ENCODE measurements at places on chromosomes 5 and 9. TPM values are rescaled to one million over a fixed set of nuclear protein-coding genes. Genes with fewer than 3 reads are reported as not detected.

GRCh38 chr5:90932052-90932699 is 373.6 kb downstream of the ADGRV1 start:
- no peaks in the 10 kb centered on the region for H3K4me1 ChIP-seq
- no peak overlapping the region for H3K4me3 ChIP-seq
- H3K27me3 ChIP-seq: no peaks in the 10 kb centered on the region
- H3K36me3 ChIP-seq: no peaks in the 10 kb centered on the region

The CDC20B gene
- polyA plus RNA-seq: 0.78 TPM

The RPP25L gene
- polyA plus RNA-seq: 25.0 TPM

- no peak overlapping the region for H3K27ac ChIP-seq
- no peaks in the 10 kb centered on the region for H3K27me3 ChIP-seq
- DNase-seq: no peak
- H3K4me1 ChIP-seq: no peaks in the 10 kb centered on the region
Observed at GRCh38 chr5:911601-912000, 18.9 kb downstream of the TRIP13 start.

The SLC34A3 gene
- 2.6 TPM for polyA plus RNA-seq

GRCh38 chr5:5069851-5070250 is 70.3 kb upstream of the ADAMTS16 start:
- H3K27ac ChIP-seq: no peak overlapping the region
- peaks cover 7% of the 10 kb centered on the region for H3K4me1 ChIP-seq
- H3K36me3 ChIP-seq: no peaks in the 10 kb centered on the region
- no peaks in the 10 kb centered on the region for H3K27me3 ChIP-seq
- H3K4me3 ChIP-seq: no peak overlapping the region

DNA sequence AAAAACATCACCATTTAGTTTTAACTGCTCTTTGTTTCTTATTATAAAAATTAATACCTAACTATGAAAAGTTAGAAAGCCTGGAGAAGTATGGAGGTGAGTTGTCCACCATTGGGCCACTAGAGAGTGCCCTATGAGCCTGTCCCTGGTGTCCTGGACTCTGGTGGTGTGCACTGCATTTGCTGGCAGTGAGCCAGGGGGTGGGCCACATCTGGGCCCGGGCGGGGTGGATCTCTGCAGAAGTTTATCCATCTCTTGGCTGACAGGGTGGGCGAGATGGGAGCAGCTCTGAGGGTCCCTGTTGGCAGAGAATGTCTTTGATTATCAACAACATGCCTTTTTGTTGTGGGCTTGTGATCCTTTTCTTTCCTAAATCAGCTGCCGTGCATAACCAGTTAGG is 8.2 kb downstream of the TENT4A start:
- H3K4me1 ChIP-seq: peaks cover 36% of the 10 kb centered on the region
- H3K36me3 ChIP-seq: peaks cover 23% of the 10 kb centered on the region
- H3K27me3 ChIP-seq: no peaks in the 10 kb centered on the region
- H3K27ac ChIP-seq: peak overlapping the region; percentile 77
- DNase-seq: no peak
- no peak overlapping the region for H3K4me3 ChIP-seq

DNA sequence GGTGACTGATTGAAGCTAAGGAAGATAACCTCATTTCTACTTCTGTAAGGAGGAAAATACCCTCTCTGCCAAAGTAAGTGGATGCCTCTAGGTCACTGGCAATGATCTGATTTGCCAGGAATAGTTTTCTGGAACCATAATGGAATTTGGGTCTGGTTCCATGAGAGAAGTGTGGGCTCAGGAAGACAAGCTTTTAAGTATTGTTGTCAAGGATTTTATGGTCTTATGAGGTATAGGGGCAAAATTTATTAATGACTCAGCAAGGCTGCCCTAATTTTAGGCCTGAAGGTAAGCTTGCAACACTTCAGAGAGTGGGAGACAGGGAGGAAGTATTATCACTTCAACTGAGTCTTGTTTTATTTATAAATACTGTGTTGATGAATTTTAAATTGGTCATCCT is 322.6 kb upstream of the ACTBL2 start:
- DNase-seq: no peak
- no peak overlapping the region for H3K4me3 ChIP-seq
- H3K27ac ChIP-seq: peak overlapping the region; percentile 72
- H3K36me3 ChIP-seq: no peaks in the 10 kb centered on the region
- H3K27me3 ChIP-seq: no peaks in the 10 kb centered on the region
- peaks cover 2% of the 10 kb centered on the region for H3K4me1 ChIP-seq

DNA sequence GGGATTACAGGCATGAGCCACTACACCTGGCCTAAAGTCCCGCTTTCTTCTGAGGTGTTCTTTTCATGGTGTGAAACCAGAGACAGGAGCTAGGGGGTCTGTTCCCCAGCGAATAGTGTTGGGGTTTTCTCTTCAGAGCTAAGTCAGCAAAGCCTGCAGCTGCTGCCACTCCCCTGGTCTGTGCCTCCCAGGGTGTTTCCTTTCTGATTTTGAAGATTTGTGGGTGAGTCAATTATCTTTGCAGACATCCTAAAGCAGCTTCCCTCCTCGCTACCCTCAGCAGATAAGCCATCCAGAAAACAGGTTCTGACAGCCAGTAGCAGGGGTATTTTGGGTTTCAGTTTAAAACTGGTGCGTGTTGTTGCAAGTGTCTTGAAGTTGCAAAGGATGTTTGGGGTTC is 72.0 kb upstream of the IQGAP2 start:
- H3K27ac ChIP-seq: no peak overlapping the region
- H3K27me3 ChIP-seq: no peaks in the 10 kb centered on the region
- H3K4me3 ChIP-seq: no peak overlapping the region
- peaks cover 18% of the 10 kb centered on the region for H3K4me1 ChIP-seq
- no peak for DNase-seq
- no peaks in the 10 kb centered on the region for H3K36me3 ChIP-seq

- H3K27me3 ChIP-seq: no peaks in the 10 kb centered on the region
- no peaks in the 10 kb centered on the region for H3K36me3 ChIP-seq
- H3K27ac ChIP-seq: no peak overlapping the region
- no peak overlapping the region for H3K4me3 ChIP-seq
Observed at GRCh38 chr5:59357381-59357977, 536.0 kb downstream of the PDE4D start.

GRCh38 chr9:30575691-30576090 is 1808.8 kb upstream of the ACO1 start:
- no peak overlapping the region for H3K4me3 ChIP-seq
- no peak overlapping the region for H3K27ac ChIP-seq
- no peaks in the 10 kb centered on the region for H3K4me1 ChIP-seq
- H3K27me3 ChIP-seq: no peaks in the 10 kb centered on the region

The SOX30 gene
- 0.43 TPM for polyA plus RNA-seq

- no peaks in the 10 kb centered on the region for H3K36me3 ChIP-seq
- no peak overlapping the region for H3K4me3 ChIP-seq
- peaks cover 3% of the 10 kb centered on the region for H3K27me3 ChIP-seq
Observed at GRCh38 chr9:38435521-38435920, 11.3 kb upstream of the IGFBPL1 start.

DNA sequence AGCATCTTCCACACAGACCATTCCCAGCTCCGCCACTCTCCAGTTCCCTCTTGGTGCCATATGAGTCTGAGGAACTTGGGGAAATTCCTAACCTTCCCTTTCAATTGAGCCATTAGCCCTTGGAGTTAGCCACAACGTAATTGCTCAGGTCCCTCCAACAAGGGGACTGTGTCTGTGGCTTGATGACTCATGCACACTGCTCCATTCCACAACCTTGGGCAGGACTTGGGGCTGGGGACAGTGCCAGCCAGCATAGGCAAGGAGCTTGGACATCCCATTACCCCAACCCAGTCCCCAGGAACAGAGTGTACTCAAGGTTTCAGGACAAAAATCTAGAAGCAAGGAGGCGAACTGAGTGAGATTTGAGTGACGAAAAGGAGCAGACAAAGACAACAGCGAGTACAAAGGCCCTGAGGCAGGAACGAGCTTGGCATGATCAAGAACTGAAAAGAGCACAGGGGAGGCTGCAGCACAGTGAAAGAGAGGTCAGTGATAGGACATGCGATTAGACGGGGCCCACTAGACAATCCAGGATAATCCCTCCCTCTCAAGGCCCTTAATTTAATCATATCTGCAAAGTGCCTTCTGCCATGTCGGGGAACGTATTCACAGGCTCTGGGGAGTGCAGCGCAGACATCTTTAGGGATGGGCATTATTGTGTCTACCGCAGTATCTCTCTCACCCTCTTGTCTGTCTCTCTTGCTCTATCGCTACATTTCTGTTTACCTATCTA is 16.0 kb upstream of the JADE2 start:
- DNase-seq: no peak
- H3K4me3 ChIP-seq: no peak overlapping the region
- no peaks in the 10 kb centered on the region for H3K4me1 ChIP-seq
- no peak overlapping the region for H3K27ac ChIP-seq

GRCh38 chr5:127031147-127031862 is 947 bp upstream of the MARCHF3 start:
- peaks cover 19% of the 10 kb centered on the region for H3K4me1 ChIP-seq
- peak overlapping the region; percentile 76 for H3K27ac ChIP-seq
- no peaks in the 10 kb centered on the region for H3K36me3 ChIP-seq
- peak overlapping the region; percentile 70 for H3K4me3 ChIP-seq
- DNase-seq: no peak

The BRD9 gene
- 29.6 TPM for polyA plus RNA-seq

DNA sequence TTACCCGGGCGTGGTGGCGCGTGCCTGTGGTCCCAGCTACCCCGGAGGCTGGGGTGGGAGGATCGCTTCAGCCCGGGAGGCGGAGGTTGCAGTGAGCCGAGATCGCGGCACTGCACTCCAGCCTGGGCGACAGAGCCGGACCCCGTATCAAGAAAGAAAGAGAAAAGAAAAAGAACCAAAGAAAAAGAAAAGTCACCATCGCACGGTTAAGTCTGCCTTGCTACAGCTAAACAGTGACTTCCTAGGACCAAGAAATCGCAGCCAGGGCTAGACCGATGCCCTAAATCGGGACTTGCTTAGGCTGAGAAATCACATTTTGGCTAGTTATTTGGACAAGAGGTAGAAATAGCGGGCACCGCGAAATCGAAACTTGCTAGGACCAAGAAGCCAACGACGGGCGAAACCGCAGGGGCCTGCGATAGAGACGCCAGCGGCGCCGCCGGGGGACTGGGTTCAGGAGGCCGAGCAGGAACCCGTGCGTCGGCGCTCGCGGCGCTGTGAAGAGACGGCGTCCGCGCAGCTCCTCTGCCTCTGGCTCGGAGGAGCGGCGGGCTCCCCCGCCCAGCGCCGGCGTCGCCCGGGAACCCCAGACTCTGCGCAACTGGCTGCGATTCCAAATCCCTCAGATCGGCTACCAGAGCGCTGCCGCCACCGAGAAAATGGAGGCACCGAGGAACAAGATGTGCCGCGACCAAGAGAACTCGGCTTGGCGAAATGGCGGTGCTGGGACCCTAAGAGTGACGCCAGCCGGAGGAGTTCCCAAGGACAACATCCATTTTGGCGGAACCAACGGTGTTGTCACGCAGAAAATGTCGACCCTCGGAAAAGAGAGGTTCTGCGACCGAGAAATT is 26.1 kb upstream of the ANXA2R start:
- peak overlapping the region; percentile 98 for H3K27ac ChIP-seq
- peak overlapping the region; percentile 69 for H3K4me3 ChIP-seq
- H3K36me3 ChIP-seq: peaks cover 22% of the 10 kb centered on the region
- H3K27me3 ChIP-seq: no peaks in the 10 kb centered on the region
- DNase-seq: peak; percentile 88
- peaks cover 22% of the 10 kb centered on the region for H3K4me1 ChIP-seq

GRCh38 chr9:112086627-112087026 is 88.5 kb downstream of the SUSD1 start:
- peaks cover 5% of the 10 kb centered on the region for H3K36me3 ChIP-seq
- no peak overlapping the region for H3K4me3 ChIP-seq

The LPAR1 gene
- 42.0 TPM for polyA plus RNA-seq

DNA sequence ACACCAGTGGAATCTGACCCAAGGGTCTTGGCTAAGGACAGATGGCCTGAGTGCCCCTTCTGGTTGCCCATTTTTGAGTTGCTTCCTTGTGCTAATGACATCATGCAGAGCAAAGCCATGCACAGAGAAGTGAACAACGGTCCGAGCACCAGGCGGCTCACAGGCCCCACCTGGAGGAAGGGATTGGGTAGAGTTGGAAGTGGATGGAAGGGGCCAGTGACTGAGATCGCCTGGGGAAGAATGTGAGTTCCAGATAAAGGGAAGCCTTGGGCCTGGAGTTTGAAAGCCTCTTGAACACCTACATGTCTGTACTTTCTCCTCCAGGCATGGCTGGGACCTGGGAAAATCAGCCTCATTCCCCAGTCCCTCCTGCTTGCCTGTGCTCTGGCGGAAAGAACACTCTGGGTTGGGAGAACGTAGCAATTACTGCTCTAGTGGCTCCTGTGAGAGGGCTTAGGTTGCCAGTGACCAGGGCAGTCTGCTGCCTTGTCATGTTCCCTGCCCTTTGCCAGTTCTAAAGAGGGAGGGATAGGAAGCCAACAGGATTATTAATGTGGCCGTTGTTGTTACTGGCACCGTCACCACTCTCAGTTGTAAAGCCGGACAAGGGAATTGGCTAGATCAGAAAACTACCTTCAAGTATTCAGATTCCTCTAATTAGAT is 62.5 kb upstream of the PTPN3 start:
- no peak overlapping the region for H3K27ac ChIP-seq
- H3K27me3 ChIP-seq: peaks cover 2% of the 10 kb centered on the region
- no peak overlapping the region for H3K4me3 ChIP-seq
- no peaks in the 10 kb centered on the region for H3K36me3 ChIP-seq
- no peak for DNase-seq

All from muscle of leg (tissue), 16 donors.